T-helper 1 cell (primary cell): ENCODE measurements at places on chromosomes 3 and 15.

DNA sequence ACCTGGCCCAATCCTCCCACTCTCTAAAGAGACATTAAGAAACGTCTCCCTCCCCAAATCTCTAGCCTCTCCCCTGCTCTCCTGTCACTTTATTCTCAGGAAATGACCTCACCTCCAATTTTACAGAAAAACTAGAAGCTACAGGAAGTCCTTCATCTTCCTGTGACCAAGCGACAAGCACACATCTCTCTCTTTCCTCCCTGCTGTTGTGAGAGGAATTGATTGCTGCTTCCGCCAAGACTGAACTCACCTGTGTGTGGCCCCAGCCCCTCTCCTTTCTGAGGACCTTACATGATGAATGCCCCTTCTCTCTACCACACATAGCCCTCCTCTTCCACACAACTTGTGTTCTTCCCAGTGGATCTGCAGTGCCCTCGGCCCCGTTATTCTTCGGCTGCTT lies 18.2 kb downstream of the DNAJB8 start:
- DNase-seq: no peak

DNA sequence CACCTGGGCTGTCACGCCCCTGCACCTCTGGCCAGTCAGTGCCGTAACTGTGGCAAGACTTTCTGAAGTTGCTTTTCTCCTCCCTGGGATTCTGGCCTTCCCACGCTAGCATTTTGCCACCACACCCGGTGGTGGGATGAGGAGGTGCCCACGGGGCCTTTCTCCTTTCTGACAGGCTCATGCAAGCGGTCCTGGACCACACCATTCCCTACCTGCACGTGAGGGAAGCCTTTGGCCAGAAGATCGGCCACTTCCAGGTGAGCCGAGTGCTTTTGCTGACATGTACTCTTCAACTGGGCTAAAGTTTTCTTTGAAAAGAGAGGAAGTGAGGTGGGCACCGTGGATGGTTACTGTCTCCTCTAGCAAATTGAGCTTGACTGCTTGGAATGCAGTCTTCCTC lies 9.6 kb downstream of the IVD start:
- DNase-seq: no peak

- DNase-seq: no peak
Measured at GRCh38 chr3:176009256-176009655, 1150.1 kb downstream of the NAALADL2 start.

GRCh38 chr3:24454856-24455255 lies 39.8 kb downstream of the THRB start:
- DNase-seq: no peak

DNA sequence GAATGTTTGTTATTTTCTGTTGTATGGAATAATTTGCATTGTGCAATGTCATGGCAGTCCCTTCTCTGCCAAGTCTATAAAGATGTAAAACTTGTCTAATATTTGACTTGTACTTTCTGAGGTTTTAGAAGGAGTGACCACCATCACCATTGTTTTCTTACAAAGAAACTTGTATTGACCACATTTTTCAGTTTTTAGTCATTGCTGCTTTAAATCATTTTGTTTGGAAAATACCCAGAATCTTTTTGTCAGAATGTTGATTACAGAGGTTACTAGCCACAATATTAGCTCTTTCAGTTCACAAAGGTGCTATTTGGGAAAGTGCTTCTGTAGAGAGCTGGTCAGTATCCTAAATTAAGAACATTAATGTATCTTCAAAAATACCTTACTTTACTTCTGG lies 532.4 kb upstream of the GBE1 start:
- DNase-seq: no peak

GRCh38 chr3:101500208-101500607 lies 12.8 kb downstream of the SENP7 start:
- DNase-seq: no peak

GRCh38 chr3:44729384-44729910 lies at the start of gene ZNF501:
ZNF501 (plus strand) TSS chr3:44729635; CDS start chr3:44734422, 4,787 bp downstream.
- peak; percentile 77 for DNase-seq

- no peak for DNase-seq
Measured at GRCh38 chr3:9214185-9214584, 35.3 kb downstream of the SRGAP3 start.

GRCh38 chr3:36418296-36418695 lies 38.0 kb downstream of the STAC start:
- DNase-seq: no peak

- DNase-seq: peak; percentile 50
Measured at GRCh38 chr15:59976480-59977271, 27.4 kb upstream of the FOXB1 start.

DNA sequence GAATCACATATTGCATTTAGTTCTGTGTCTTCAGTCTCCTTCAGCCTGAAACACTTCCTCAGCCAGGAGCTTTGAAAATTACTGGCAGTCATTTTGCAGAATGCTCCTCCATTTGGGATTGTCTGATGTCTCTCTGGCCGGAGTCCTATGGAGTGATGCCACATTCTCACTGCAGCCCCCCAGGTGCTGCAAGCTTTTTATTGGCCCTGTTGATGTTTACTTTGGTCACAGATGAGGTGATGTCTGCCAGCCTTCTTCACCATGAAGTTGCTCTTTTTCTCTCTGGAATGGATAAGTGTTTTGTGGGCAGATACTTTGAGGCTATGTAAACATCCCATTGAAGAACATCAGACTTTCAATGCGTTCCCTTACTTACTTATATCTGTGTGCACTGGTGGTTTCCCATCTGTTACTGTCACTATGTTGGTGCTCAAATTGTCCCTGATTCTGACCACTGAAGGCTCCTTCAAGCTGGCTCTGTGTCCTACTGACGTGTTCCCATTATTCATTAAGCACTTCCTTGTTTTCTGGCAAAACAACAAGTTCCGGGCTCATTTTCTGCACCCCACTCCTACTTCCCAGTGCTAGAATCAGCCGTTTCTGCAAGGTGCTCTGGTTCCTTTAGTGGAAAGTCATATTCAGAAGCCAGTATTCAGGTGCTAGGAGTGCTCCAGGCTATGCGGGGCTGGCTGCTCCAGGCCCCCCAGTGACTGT lies 1.4 kb upstream of the CLEC3B start:
- DNase-seq: no peak

DNA sequence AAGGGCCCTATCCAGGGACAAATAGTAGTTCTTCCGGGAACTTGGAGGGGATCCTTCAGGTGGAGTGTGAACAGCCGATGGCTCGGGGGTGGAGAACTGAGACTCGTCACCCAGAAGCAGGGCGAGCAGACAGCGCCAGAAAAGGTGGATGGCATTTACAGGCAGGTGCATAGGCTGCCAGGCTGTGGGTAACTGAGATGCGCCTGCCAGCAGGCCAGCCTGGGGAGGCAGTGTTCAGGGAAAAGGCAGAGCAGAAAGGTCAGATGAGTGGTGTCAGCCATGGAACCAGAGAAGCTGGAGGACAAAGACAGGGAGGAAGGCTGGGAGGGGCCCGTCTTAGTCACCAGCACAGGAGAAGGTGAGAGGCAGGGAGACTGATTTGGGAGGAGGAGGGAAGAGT lies 53.0 kb upstream of the SEC22A start:
- no peak for DNase-seq
